ENCODE measurements at places on chromosomes 7 and 10.

- DNase-seq: no peak
These were observed 100.2 kb downstream of the GNAT3 start for GRCh38 chr7:80411621-80412020.

DNA sequence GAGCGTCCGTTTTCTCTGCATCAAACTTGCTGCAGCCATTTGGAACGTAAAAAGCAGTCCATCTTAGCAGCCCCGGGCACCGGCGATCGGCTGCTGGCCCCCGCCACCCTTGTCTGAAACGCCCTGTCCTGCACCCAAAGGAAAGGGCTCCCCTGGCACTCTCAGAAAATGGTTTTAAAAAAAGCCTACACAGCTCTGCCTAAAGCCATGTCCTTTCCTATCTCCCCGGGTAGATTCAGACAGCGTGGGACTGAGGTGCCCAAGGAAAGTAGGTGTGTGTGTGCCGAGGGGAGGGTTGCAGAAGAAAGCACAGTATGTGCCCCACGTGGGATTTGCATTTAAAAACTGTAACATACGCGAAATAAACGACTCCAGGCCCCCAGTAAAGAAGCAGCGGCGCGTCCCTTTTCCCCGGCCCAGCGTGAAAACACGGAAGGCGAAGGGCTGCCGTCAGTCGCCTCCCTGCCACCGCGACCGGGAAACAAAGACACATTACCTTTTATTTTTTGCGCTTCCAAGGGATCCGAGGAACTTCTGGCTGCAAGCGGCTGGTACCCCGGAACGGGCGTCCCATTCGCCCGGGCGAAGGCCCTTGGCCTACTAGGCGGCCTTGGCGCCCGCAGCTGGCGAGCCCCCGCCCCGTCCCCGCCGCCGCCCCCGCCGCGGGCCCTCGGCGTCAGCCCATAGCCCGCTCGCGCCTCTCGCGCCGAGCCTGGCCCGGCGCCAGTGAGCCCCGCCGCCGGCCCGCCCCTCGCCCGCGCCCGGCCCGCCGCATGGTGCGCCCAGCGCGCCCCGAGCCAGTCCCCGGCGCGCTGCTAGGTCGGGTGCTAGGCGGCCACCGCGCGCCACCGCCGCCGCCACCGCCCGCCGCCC, 304.6 kb downstream of the PRPF18 start:
- DNase-seq: no peak

DNA sequence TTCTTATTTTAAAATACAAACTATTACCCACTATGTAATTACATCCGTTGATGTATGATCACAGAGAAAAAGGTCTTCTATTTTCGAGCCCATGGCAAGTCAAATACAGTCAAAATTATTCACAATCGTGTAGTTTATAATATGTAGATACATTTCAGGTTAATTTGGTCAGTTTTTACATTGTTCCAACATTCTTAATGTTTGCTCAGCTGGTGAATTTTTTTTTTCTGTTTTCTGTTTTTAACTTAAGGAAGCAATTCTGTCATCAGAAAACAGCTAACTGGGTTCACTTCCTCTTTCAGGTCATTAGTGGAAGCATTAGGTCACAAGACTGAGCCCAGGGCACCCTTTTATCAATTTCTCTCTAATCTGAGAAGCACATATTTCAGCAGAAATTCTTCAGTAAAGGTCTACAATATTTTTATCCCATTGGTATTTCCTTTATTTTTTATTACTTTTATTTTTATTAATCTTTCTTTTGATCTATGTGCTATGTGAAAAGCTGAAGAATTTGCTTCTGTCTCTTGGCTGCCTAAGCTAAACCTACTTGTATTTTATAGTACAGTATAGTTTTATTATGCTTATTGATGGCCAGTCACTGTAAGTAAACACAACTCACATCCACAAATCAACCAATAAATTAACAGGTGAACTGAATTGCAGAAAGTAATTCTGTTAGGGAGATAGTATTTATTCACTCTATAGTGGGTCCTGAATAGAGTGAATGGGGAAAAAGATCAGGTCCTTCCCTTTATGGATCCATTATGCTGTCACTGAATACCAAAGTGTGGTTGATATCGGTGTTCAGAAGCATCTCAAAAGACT, 84.6 kb downstream of the ICA1 start:
- DNase-seq: no peak

DNA sequence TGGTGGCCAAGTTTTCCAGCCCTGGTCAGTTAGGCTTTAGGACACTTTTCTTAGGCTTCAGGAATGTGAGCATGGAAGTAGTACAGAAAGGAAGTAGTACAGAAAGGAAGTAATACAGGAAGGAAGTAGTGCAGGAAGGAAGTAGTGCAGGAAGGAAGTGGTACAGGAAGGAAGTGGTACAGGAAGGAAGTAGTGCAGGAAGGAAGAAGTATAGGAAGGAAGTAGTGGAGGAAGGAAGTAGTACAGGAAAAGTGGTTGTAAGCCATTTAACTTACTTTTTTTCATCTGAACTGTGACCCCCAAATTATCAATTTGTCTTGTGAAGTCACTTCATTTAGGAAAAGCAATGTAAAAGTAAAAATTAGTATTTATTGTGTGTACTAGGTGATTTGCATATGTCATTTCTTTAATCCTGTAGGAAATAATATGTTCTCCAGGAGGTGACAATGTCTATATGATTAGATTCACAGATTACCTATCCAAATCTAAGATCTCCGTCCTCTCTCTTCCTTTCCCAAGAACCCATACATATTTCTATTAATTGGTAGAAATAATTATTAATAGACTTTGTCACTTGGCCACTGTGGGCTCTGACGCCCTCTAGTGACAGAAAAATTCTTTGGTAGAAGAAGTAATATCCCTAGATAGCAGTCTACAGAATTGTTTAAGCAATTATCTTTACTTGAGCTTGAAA, 3.9 kb upstream of the FAS start:
- DNase-seq: no peak

GRCh38 chr7:50068026-50068425, 25.0 kb downstream of the ZPBP start:
- DNase-seq: no peak

DNA sequence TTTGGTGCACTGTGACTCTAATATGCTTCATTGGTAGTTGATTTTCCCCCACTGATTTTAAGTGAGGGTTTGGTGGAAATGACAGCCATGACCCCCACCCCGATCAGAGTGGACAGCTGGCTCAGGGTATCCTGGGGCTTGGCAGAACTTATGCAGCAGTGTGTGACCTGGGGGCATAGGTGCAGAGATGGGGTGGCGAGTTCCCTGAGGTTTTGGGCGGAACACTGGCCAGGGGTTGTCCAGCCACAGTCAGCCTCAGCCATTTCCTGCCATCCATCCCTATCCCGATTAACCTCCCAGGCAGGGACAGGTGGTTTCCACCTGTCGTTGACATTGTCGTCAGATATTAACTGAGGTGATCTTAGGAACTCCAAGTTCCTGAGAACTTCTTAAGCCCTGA, 155.8 kb upstream of the CHST15 start:
- no peak for DNase-seq
